ENCODE measurements at places on chromosomes 5 and 9. TPM values are rescaled to one million over a fixed set of nuclear protein-coding genes. Genes with fewer than 3 reads are reported as not detected.

ACOT12 gene
- total RNA-seq, result not detected

IL5 gene
- total RNA-seq, result not detected

PCDHGA10 gene
- total RNA-seq, result 5.8 TPM

HAVCR2 gene
- 3.0 TPM for total RNA-seq

DNA sequence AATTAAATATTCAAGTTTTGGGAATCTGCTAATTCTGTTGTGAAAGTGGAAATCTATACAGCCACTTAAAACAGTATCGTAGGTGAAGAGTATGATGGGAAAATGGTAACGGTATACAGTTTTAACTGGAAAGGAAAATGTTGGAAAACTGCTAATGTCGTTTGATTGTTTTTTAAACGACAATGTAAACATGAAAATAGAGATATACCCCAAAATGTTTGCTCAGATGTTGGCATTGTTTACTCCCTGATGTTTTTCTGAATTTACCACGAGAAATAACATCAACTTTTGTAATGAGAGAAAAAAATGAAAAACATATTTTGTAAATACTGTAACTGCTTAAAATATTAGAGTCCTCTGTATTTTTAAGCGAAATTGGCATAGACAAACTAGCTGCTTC is 2.7 kb downstream of the MATR3 start:
- no peak overlapping the region for H3K27ac ChIP-seq
- no peaks in the 10 kb centered on the region for H3K27me3 ChIP-seq
- no peaks in the 10 kb centered on the region for H3K36me3 ChIP-seq
- peaks cover 69% of the 10 kb centered on the region for H3K4me1 ChIP-seq
- no peak for DNase-seq

DNA sequence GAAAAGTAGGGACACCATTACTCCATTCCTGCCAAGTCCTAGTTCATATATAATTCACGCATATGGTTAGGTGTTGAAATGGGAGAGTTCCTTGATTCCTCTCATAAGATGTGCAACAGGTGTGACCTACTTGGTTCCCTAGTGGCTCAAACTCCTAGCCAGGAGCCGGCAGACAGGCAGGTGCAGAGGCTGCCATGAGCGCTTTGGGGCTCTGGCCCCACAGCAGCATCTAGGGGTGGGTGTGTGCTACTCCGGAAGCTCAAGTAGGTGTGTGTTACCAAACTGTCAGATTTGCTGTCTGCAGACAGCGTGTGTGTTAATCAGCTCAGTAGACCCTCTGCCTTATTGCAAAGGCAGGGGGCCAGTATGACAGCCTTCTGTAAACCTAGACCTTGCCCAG is 1652.4 kb upstream of the ACO1 start:
- DNase-seq, result no peak
- H3K36me3 ChIP-seq, result no peaks in the 10 kb centered on the region
- no peaks in the 10 kb centered on the region for H3K4me1 ChIP-seq
- no peaks in the 10 kb centered on the region for H3K27me3 ChIP-seq
- H3K27ac ChIP-seq, result no peak overlapping the region

DNA sequence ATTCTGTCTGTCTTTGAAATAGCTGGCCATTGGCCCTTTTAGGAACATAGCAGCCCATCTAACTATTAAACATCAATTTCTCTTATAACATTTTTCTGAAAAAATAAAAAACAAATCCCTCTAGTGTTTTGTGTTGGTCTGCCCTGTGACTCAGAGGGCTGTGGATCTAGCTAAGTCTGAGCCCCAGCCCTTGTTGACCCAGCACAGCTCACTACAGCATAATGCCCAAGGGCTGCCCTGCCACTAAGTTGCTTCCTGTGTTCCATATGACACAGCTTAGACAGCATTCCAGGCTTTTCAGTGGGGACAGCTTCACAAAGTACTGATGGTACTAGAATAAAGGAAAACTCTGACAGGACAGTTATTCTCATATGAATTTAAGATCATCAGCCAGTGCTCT is 136.0 kb downstream of the SCAMP1 start:
- peaks cover 41% of the 10 kb centered on the region for H3K4me1 ChIP-seq
- H3K36me3 ChIP-seq, result no peaks in the 10 kb centered on the region
- DNase-seq, result no peak
- H3K4me3 ChIP-seq, result no peak overlapping the region

DNA sequence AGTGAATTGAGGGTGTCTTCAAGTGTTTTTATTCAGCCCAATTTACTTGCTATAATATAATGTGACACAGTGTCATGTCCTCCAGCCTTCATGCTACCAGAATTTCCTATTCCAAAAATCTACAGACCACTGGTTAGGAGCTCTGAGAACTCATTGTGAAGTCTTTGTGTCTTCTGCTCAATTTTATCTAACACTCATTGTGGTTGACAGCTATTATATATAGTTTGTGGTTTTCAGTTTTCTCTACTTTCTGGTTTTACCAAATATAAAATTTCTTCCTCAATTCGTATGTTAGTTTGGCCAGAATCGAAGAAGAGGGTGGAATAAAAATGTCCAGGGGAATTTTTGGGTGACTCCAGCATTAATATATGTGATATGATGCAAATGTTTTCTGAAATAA is 509.3 kb upstream of the NUDT12 start:
- H3K36me3 ChIP-seq, result no peaks in the 10 kb centered on the region
- H3K27me3 ChIP-seq, result no peaks in the 10 kb centered on the region
- no peak for DNase-seq
- H3K27ac ChIP-seq, result no peak overlapping the region
- no peak overlapping the region for H3K4me3 ChIP-seq
- no peaks in the 10 kb centered on the region for H3K4me1 ChIP-seq

- no peak for DNase-seq
- H3K4me3 ChIP-seq, result no peak overlapping the region
- H3K27me3 ChIP-seq, result no peaks in the 10 kb centered on the region
- no peak overlapping the region for H3K27ac ChIP-seq
- no peaks in the 10 kb centered on the region for H3K4me1 ChIP-seq
These were observed 62.2 kb downstream of the COX7C start for GRCh38 chr5:86679949-86680348.

GRCh38 chr9:76730801-76731200 is 33.4 kb upstream of the PCA3 start:
- H3K27me3 ChIP-seq, result no peaks in the 10 kb centered on the region
- no peaks in the 10 kb centered on the region for H3K36me3 ChIP-seq
- H3K27ac ChIP-seq, result no peak overlapping the region

DNA sequence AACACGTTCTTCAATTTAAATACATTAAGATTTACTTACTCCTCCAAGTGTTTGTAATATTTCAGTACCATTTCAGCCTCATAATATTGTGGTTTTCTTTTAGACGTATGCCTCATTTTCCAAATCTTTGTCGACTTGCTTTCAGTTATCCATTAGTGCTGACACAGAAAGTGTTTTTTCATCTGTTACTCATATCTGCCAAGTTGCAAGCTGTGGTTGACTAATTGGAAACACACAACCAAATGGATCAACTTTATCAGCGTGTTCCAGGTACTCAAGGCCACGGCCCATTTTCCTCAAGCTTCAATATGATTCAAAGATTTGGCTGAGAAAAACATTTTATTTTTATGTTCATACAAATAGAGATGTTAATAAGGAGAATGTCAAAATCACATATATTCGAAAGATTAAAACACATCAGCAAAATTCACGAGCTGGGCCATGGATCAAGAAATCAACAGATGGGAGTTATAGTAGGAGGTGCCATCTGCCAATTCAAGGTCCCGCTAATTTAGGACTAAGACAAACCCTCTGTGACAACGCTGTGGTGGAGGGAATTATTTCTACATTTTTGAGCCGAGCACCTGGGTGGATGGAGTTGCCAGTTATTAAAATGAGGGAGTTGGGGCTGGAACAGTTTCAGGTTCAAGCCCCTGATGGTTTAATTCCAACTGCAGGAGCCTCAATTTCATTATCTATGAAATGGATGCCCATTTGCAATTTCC is 27.2 kb upstream of the CCNJL start:
- no peaks in the 10 kb centered on the region for H3K36me3 ChIP-seq
- H3K27me3 ChIP-seq, result no peaks in the 10 kb centered on the region
- H3K4me3 ChIP-seq, result no peak overlapping the region
- H3K4me1 ChIP-seq, result no peaks in the 10 kb centered on the region
- DNase-seq, result no peak

DNA sequence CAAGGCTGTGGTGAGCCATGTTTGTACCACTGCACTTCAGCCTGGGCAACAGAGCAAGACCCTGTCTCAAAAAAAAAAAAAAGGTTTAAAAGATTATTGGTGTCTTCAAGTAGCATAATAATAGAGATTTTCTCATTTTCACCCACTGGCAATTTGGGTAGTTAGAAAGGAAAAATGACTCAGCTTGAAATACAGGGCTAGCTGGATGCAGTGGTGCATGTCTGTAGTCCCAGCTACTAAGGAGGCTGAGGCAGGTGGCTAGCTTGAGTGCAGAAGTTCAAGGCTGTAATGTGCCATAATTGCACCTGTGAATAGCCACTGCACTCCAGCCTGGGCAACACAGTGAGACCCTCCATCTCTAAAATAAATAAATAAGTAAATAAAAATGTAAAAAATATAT is 111.1 kb downstream of the ARRDC3 start:
- DNase-seq, result no peak
- H3K4me3 ChIP-seq, result no peak overlapping the region
- H3K36me3 ChIP-seq, result no peaks in the 10 kb centered on the region
- H3K4me1 ChIP-seq, result no peaks in the 10 kb centered on the region
- H3K27ac ChIP-seq, result no peak overlapping the region
- no peaks in the 10 kb centered on the region for H3K27me3 ChIP-seq

DNA sequence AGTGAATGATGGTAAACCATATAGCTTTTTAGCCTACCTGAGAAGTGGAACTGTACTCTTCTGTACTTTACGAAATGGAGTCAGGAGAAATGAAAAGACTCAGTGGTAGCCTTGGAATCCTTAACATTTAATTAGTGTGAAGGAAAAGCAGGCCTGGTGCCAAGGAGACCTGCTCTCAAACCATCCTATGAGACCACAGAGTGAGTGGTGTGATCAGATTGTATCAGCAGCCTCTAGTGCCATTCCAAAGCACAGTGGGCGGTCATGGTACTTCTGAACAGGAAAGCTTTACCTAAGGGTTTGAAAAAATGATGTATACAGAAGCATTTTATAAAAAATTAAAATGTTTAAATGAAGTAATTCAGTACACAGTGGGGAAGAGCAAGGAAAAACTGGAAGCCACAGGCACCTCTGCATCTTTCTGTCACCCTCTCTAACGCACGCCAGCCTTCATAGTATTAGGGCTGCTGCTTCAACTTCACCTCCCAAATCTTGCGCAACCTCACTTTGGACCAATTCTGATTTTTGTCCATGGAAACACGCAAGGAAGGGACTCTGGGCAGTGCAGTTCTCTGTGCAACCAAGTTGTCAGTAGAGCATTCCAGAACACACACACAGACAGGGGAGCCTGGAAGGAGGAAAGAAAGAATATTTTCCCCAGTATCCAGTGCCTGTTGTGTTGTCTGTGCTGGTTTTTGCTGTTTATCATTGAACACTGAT is 203.7 kb downstream of the SH3GL2 start:
- H3K4me3 ChIP-seq, result no peak overlapping the region
- no peak overlapping the region for H3K27ac ChIP-seq
- DNase-seq, result no peak
- no peaks in the 10 kb centered on the region for H3K27me3 ChIP-seq
- no peaks in the 10 kb centered on the region for H3K36me3 ChIP-seq
- no peaks in the 10 kb centered on the region for H3K4me1 ChIP-seq

DNA sequence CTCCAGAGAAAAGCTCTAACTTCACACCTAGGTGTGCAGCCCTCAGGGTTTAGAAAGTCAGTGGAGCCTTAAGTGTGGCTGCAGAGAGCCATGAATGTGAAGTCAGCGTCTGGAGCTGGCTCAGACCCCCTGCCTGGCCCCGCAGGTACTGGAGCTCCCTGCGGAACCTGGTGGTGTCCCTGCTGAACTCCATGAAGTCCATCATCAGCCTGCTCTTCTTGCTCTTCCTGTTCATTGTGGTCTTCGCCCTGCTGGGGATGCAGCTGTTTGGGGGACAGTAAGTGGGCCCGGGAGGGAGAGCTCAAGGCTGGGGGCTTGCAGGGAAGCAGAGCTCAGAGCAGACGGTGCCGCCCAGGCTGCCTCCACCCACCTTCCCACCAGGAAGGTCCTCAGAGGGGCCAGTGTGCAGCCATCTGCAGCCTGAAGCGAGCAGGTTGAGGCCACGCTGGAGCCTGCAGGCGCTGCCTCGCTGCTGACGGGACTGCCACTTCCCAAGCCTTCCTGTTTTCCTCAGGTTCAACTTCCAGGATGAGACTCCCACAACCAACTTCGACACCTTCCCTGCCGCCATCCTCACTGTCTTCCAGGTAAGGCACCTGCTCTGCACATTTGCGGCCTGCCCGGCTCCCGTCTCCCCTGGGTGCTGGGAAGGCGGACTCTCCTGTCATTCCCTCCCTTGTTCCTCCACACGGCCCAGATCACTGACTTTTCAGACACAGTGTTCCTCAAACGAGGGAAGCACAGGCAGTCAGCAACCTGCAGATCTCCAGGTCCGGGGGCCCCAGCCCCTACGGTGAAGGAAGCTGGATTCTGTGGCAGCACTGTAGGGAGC is 108.9 kb downstream of the CACNA1B start:
- H3K4me1 ChIP-seq, result no peaks in the 10 kb centered on the region
- no peak overlapping the region for H3K4me3 ChIP-seq
- H3K27ac ChIP-seq, result no peak overlapping the region
- no peaks in the 10 kb centered on the region for H3K36me3 ChIP-seq
- DNase-seq, result no peak

DNA sequence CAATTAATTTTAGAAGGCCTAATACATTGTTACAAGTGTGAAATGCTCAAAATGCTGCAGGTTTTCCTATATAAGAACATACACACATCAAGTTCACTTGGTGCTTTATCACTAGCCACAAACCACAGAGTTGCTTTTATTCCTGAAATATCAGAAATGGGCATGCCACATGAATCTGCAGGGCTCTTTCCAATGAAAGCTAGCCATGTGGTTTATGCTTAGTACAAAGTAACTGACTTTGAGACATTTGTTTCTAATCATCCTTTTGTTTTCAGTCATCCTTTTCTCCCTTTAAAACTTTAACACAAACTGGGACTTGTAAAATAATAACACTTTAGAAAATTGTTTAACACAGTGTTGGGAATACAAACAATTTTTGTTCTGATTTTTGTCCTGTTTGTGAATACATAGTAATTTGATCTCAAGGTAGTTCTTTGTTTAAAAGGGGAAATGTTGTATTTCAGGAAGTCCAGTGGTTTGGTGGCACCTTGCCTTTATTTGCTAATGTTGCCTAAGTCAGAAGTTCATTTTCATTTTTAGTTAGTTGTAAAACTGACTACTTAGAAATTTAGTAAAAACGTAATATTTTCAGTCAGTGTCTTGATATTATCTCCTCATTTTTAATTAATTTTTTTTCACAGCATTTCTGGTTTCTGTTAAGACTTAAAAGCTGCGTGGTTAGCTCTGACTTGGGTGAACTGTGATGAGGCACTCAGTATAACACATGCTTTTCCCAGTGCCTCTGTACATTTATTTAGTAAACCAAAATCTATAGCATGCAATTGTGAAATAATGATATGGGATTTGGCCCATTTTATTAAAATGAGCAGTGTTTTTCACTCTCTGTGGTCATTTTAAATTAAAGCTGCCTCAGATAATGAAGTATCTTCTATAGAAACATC is 18.6 kb downstream of the PRDM6 start:
- no peak overlapping the region for H3K27ac ChIP-seq
- H3K4me1 ChIP-seq, result no peaks in the 10 kb centered on the region
- H3K27me3 ChIP-seq, result no peaks in the 10 kb centered on the region

GRCh38 chr5:44028226-44028625 is 361.0 kb downstream of the FGF10 start:
- no peak overlapping the region for H3K4me3 ChIP-seq
- no peak for DNase-seq
- H3K27me3 ChIP-seq, result no peaks in the 10 kb centered on the region
- no peaks in the 10 kb centered on the region for H3K4me1 ChIP-seq
